Astrocyte of the spinal cord (primary cell): ENCODE measurements at places on chromosomes 7 and 10.

DNA sequence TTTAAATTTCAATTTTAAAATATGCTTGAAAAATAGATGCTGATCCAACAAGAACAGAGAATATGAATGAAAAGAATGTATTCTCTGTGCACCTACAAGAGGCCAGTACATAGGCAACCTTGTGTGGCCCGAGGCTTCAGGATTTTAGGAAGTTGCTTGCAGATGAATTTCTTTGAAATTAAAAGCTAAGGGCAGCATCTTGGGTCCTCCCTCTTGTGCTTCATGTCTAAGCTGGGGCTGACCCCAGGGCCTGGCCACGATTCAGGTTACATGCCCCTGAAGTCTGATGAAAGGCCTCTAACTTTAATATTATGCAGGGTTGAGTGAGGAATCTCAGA is 138.9 kb downstream of the BMPER start:
- no peak for DNase-seq

- DNase-seq = peak; percentile 53
Observed at GRCh38 chr10:63522277-63522687, 1.1 kb downstream of the REEP3 start.

GRCh38 chr7:99309111-99309510 is 16.6 kb upstream of the ARPC1A start:
- DNase-seq = no peak

DNA sequence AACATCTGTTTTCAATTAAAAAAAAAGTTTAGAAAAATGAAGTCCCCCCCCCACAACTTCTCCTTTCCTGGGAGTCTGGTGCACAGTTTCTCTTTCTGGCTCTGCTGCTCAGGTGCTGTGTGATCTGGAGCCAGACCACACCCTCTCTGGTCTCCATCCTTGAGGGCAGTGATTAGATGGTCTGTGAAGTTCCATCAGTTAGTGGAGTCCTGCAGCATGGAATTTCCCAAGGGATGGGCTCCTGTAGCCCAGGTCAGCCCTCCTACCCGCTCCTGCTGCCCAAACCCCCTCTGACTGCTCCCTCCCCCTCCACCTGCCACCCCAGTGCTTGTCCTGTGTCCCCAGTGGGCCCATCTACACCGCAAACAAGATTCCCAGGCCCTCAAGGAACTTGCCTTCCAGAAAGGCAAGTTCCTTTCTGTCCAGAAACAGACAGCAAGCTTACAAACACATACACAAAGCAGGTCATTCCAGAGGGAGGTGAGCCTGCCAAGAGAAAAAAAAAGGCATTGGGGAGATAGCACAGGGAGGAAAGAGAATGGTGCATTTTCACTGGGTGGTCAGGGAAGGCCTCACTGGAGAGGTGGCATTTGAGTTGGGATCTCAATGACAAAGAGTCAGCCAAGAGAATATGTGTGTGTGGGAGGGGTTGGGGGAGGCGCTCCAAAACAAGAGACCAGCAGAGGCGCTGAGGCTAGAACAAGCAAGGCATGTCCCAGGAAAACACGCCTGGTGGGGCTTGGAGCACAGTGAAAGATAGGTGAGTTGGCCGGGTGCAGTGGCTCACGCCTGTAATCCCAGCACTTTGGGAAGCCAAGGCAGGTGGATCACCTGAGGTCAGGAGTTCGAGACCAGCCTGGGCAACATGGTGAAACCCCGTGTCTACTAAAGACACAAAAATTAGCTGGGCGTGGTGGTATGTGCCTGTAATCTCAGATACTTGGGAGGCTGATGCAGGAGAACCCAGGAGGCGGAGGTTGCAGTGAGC is 49.5 kb upstream of the SLC29A3 start:
- DNase-seq = no peak

DNA sequence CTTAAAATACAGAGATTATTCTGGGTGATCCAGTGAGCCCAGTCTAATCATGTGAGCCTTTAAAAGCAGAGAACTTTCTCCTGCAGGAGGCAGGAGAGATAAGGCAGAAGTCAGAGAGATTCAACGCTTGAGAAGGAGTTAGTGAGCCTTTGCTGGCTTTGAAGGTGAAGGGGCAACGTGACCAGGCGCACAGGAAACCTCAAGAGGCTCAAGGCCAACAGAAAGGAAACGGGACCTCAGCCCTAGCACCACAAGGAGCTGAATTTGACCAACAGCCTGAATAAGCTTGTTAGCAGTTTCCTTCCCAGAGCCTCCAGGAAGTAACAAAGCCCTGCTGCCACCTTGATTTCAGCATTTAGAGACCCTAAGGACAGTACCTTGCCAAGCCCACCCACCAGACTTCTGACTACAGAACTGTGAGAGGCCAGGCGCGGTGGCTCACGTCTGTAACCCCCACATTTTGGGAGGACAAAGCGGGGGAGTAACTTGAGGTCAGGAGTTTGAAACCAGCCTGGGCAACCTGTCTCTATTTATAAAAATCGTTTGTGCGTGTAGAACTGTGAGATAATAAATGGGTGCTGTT is 87.3 kb upstream of the KAT6B start:
- peak; percentile 15 for DNase-seq

DNA sequence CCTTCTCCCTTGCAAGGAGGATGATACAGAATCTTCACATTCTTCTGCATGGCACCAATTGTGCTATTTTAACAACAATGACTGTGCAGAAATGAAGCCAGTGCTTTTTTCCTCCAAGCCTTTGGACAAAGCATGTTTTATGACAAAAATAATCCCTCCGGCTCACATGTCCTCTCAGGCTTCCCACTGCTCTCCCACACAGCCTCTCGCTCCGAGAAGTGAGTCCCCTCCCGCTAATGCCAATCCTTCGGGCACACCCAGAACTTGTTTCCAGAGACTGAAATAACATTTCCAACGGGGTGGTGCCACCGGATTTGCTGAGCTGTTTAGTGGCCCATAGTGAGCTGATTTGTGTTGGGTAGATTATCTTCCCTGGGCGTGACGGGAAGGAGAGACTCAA is 35.8 kb downstream of the RBM17 start:
- no peak for DNase-seq

- no peak for DNase-seq
Observed at GRCh38 chr7:141709318-141709717, 1.2 kb downstream of the WEE2 start.

DNA sequence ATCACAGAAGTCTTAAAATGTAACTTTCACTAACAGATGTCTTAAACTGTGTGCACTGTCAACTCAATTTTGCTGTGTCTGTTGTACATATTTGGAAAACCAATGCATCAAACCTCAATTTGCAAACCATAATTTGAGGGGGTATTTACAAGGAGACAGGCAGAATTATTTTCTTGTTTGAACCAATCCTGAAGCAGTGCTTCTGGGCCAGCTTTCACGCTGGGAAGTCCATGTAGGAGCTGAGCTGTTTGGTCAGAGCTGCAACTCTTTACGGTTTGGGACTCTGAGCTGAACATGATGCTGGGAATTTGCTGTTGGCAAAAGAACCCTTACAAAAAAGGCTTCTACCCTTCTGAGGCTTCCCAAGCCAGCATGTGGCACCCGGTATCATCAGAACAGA is 43.2 kb upstream of the EPC1 start:
- no peak for DNase-seq

- no peak for DNase-seq
Observed at GRCh38 chr10:86992456-86992855, 24.2 kb downstream of the ADIRF start.

GRCh38 chr10:108544500-108545120 is 1378.7 kb downstream of the XPNPEP1 start:
- DNase-seq = peak; percentile 57

DNA sequence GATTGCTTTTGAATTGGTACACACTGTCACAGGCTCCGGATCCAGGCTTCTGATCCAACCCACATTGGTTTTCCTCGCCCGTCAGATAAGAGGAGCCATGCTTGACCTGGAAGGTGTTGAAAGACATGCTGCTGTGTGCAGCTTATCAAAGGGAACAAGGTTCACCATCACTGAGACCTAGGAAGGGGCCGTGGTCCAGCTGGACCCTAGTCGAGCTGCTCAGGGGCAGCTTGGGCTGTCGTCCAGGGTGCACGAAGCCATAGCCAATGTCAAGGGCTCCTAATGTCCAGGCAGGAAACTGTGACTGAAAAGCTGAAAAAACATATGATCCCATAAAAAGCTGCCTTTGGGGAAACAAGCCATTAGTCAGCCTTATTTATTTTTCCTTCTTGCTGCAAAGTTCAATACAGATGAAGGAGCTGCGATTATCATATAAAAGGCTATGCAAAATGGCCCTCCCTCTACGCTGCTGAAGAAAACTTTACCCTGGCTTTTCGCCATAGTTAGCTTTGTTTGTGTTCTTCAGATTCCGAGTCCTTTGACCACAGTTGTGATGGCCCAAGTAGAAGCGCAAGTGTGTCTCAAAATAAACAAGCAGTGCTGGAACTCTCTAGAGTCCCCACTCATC is 118.0 kb downstream of the CREB5 start:
- peak; percentile 66 for DNase-seq

DNA sequence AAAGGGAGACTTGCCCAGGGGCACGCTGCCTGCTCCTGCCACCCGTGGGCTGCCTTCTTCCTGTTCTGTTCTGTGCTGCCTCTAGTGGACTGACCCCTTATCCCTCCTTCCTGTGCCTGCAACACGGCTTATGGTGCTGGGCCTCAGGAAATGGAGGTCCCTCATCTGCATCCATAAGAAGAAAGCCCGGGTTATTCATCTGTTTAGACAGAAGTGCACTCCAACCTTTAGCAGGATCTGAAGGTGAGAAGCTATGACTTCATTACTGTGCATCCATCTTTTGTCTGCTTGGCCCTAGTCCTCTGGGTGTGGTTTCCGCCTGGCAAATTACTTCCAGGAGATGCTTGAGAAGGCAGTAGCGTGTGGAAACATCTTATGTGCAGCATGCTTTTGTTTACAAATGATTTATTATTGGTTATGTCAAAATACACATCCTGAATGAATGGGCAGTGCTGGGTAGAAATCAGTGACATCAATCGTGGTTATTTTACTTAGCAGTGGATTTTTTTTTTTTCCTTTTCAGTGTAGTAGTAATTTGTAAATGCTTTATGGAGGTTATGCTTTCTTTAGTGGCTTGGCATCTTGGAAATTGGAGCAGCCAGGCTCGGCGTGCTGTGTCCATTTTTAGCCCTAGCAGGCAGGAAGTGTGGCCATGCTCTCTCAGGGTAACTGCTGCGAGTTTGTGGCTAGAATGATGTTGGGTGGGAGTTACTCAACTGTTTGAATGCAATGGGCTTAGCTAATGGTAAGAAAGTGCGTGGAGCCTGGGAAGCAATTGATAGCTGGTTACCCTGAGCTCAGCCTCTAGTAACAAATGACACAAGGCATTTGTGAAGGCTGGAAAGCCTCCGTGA is 12.7 kb downstream of the PTPRE start:
- DNase-seq = peak; percentile 77

DNA sequence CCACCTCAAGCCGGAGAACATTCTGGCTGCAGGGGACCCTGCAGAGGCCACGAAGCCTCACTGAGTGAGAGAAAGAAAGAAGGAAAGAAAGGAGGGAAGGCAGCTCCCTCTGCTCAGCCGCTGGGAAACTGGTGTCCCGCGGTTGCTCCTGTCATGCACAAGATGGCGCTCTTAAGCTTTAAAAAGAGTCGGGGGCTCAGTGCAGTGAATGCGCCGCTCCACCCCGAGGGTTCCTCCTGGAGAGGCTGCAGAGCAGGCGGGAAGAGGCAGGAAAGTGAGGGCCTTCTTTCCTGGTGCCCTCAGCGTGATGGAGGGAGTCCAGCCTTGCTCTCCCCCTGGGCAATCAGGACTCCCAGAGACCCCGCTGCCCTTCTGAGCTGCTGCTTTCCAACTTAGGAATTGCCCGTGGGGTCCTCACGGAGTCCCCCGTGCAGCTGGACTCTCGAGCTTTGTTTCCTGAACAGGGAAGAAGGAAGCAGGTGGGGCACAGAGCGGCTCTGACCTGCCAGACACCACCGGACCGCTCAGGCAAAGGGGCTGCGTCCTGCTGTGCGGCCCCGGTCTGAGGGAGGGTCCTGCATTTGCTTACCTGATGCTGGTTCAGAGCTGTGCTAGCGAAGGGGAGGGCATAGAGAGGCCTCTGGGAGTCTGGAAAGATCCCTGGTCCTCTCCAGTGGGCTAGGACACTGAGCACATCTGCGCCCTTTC is 141.9 kb upstream of the MKI67 start:
- DNase-seq = no peak

GRCh38 chr7:91995391-91996105 is 54.9 kb downstream of the AKAP9 start:
- DNase-seq = no peak

DNA sequence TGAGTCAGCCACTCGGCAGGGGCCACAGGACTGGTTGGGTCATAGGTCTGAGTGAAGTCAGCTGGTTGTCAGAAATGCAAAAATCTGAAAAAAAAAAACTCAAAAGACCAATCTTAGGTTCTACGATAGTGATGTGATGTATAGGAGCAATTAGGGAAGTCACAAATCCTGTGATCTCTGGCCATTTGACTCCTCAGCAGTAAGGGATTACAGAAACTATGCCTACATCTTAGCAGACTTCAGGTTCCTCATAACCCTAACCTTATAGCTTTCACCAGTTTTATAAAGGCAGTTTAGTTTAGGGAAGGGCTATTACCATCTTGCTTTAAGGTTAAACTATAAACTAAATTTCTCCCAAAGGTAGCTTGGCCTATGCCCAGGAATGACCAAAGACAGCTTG is 163.1 kb upstream of the HGF start:
- no peak for DNase-seq

GRCh38 chr7:50663396-50664102 is 98.3 kb upstream of the DDC start:
- no peak for DNase-seq

- DNase-seq = no peak
Observed at GRCh38 chr10:93464776-93465388, 17.3 kb downstream of the MYOF start.

GRCh38 chr7:104206841-104207240 is 972 bp downstream of the ORC5 start:
- no peak for DNase-seq

DNA sequence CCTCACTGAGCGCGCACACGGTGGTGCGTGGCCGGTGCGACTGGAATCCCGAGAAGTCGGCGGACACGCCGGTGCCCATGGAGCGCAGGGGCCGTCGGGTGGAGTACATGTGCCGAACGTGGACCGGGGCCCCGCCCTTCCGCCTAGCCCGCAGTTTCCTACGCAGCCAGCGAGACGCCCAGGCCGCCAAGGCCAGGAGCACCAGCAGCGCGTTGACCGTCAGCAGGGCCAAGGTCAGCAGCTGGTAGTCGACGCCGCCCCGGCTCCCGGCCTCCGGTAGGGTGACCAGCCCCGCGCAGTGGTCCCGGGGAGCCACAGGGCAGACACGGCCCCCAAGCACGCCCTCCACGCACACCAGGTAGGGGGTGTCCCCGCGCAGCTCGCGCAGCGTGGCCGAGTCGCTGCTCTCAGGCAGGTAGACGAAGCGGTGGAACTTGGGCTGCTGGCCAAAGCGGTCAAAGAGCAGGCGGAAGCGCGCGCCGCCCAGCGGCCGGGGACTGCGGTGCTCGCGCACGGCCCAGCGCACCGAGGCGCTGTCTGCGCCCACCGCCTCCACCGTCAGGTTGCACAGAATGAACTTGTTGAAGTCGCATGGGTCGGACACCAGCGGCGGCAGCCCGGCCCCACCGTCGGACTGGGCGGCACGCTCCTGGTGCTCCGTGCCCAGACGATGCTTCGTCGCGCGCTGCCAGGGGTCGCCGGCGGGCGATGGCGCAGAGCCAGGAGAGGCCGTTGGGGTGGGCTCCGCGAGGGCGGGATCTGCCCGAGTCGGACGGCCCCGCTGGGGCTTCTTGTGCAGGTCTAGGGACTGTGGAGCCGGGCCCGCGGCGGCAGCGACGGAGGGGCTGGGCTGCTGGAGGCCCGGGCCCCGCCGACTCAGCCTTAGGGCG is 2.2 kb downstream of the TRIL start:
- DNase-seq = peak; percentile 14

- DNase-seq = peak; percentile 53
Observed at GRCh38 chr7:121330053-121330833, 1.4 kb downstream of the WNT16 start.

GRCh38 chr10:113022265-113022664 is 72.2 kb downstream of the TCF7L2 start:
- no peak for DNase-seq
